ENCODE measurements at places on chromosomes 3 and 15. TPM values are rescaled to one million over a fixed set of nuclear protein-coding genes. Genes with fewer than 3 reads are reported as not detected.
A peak's percentile ranks its signal among the peaks of the same experiment; 100 is the strongest.

DNA sequence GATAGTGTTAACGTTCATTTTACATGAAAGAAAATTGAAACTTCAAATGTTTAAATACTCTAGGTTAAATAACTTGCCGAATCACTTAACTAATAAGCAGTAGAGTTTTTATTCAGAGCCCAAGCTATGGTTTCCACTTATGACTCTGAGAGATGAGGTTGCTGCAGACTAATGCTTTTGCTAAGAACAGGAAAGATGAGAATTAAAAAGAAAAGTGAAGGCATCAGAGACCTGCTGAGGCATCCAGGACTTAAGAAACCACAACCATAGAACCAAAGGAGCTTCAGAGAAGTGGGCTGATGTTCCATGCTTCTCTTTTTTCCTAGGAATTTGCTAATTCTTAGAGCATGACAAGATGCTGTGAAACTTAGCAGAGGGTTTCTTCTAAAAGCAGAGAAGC is 9.5 kb downstream of the HMG20A start:
- no peaks in the 10 kb centered on the region for H3K27me3 ChIP-seq
- peaks cover 40% of the 10 kb centered on the region for H3K4me1 ChIP-seq
- H3K4me3 ChIP-seq, result no peak overlapping the region
- no peak for DNase-seq
- H3K27ac ChIP-seq, result no peak overlapping the region

DNA sequence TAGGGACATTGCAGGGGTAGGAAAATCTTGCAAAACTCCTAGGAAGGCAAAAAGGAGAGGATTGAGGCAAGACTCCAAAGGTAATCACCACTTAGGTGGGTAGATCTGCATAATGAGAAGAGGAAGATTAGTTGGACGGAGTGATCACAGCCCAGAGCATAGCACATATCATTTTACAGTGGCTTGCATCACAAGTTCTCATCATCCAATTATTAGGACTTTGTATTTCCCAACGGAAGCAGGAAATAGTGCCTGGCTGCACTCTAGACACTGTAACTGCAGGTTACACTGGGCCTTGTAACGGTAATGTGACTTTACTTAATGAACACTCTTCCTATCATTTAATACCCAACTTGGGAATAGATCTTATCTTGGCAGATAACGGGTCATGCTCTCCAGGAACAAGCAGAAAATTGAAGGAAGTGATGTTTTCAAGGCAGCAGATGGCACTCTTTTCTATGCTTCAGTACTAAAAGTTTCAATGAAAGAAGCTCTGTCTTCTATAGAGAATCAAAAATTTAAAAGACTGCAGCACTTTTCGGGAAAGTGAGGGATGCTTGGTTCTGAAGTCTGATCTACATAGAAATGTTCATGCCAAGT is 101.9 kb upstream of the KCNMB2 start:
- no peaks in the 10 kb centered on the region for H3K27me3 ChIP-seq
- no peak overlapping the region for H3K27ac ChIP-seq
- H3K4me3 ChIP-seq, result no peak overlapping the region
- H3K36me3 ChIP-seq, result no peaks in the 10 kb centered on the region

- H3K36me3 ChIP-seq, result no peaks in the 10 kb centered on the region
- H3K27ac ChIP-seq, result no peak overlapping the region
Observed at GRCh38 chr15:68620721-68621527, 42.1 kb downstream of the CORO2B start.

GRCh38 chr3:158725348-158726011 is 6.8 kb downstream of the RARRES1 start:
- H3K27me3 ChIP-seq, result no peaks in the 10 kb centered on the region
- H3K4me1 ChIP-seq, result peaks cover 20% of the 10 kb centered on the region
- DNase-seq, result no peak

DNA sequence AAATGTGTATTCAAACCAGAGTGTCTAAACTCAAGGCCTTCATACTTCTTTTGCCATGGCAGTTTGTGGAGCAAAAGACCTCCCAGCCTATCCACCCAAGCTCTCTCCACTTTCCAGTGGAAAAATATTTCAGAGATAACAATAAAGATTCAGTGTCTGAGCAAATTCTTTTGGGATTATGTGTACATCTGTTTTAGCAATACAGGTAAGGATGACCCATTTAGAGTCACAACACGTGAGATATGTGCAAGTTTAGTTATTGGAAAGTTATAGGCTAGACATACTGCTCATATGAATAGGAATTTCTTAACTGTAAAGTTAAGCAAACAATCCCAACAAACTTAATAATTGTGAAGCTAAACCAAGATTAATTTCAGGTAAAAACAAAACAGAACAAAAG is 174.5 kb upstream of the LRIG1 start:
- no peak overlapping the region for H3K27ac ChIP-seq
- DNase-seq, result no peak
- H3K4me3 ChIP-seq, result no peak overlapping the region
- H3K27me3 ChIP-seq, result peaks cover 4% of the 10 kb centered on the region
- no peaks in the 10 kb centered on the region for H3K4me1 ChIP-seq
- no peaks in the 10 kb centered on the region for H3K36me3 ChIP-seq

DNA sequence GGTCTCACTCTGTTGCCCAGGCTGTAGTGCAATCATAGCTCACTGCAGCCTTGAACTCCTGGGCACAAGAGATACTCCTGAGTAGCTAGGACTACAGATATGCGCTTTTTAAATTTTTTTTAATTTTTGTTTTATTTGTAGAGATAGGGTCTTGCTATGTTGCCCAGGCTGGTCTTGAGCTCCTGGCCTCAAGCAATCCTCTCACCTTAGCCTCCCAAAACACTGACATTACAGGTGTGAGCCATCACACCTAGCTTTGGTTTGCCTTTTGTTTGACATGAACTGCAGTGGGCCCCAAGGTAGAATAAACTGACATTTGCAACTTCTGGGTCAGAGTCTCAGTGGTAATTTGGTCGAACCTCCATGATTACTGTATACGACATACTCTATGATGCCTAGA is 7.9 kb upstream of the GLB1 start:
- no peak overlapping the region for H3K27ac ChIP-seq
- no peak overlapping the region for H3K4me3 ChIP-seq
- no peaks in the 10 kb centered on the region for H3K36me3 ChIP-seq
- H3K4me1 ChIP-seq, result no peaks in the 10 kb centered on the region

- H3K4me1 ChIP-seq, result no peaks in the 10 kb centered on the region
- H3K36me3 ChIP-seq, result peaks cover 54% of the 10 kb centered on the region
- DNase-seq, result no peak
- peak overlapping the region; percentile 17 for H3K27ac ChIP-seq
Observed at GRCh38 chr15:84671211-84671610, 13.2 kb upstream of the NMB start.

GRCh38 chr15:85334241-85334640 is 46.2 kb upstream of the AKAP13 start:
- peaks cover 31% of the 10 kb centered on the region for H3K4me1 ChIP-seq
- DNase-seq, result no peak
- no peaks in the 10 kb centered on the region for H3K36me3 ChIP-seq
- no peak overlapping the region for H3K4me3 ChIP-seq

DNA sequence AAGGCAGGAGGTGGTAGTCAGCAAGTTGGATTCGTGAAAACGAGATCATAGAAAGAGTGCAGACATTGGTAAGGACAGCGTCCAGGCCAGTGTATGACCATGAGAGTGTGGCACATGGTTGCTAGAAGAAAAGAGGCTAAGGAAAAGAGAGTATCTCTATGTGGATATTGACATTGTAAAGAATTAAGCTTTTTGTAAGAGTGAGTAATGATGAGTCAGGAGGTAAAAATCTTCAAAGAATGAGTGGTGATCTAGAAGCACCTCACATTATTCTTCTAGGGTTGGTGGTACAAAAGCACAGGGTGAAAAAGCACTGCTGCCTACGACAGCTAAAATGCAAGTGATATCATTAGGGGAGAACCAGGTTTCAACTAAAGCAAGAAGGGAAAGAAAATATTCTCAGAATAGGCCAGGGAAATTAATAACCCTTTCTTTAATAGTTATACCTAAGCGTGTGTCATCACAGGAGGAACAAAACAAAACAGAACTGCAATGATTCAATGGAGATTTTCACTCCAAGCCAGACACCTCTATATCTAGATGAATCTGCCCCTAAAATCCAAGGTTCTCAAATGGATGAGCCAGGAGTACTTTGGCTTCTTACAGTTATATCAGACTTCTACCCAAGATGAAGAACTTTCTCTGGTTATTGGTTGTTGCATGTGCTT is 884.7 kb downstream of the NAALADL2 start:
- H3K27ac ChIP-seq, result no peak overlapping the region
- H3K27me3 ChIP-seq, result no peaks in the 10 kb centered on the region
- no peak overlapping the region for H3K4me3 ChIP-seq
- DNase-seq, result no peak

DNA sequence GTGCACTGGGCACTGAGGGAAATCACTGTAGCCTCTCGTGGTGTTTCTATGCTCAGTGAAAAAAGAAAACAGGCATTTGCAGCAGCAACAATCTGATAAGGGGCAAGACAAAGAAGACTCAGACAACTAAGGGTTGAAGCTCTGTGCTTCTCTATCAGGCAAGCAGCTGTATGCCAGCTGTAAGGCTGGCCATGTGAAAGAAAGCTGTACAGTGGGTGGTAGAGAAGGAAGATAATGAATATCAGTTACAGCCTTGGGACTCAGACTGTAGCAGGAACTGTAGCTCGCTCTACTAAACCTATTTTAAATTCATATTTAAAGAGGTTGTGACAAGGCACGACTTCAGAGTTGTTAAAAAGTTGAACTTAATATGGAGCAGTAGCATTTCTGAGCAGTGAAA is 76.3 kb downstream of the VGLL3 start:
- H3K36me3 ChIP-seq, result no peaks in the 10 kb centered on the region
- H3K4me1 ChIP-seq, result no peaks in the 10 kb centered on the region
- no peak for DNase-seq
- no peak overlapping the region for H3K27ac ChIP-seq

DNA sequence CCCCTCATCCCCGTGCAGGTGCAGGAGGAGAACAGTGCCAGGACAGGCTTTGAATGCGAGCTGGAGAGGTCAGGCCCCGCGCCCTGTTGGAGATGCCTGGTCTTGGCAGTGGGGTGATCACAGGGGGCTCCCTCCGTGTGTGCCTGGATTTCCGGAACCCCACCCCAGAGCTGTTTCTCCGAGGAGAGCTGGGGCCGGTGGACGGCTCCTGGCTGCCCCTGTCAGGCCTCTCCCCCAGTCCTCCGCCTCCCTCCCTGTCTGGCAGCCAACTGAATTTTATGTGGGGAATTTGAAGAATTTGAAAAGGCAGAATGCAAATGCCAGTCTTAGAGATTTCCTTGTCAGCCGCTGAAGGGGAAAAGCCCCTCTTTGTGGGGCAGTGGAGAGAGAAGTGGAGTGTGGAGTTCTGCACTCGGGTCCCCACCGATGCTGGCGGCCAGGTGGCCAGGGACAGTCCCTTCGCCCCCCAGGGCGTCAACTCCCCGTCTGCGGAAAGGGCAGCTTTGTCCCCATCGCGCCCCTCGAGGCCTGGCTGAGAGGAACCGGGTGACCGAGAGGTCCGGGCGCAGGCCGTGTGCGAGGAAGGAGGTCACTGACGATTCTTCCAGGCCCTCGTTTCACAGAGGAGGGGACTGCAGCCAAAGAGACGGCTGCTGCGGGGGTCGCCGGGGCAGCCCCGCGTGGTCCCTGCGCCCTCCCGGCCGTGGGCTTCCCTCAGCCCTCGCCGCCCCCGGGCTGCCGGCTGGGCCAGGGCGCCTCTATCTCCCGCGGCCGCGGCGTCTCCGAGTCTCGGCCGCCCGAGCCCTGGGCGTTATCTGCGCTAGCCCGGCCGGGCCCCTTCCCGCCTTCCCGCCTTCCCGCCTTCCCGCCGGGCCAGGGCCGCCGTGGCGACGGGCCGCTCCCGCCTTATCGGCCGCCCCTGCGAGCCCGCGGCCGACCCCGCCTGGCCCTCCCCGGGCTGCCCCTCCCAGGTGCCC is 56.0 kb upstream of the LCTL start:
- no peak for DNase-seq
- H3K36me3 ChIP-seq, result no peaks in the 10 kb centered on the region
- H3K27me3 ChIP-seq, result peaks cover 25% of the 10 kb centered on the region

DNA sequence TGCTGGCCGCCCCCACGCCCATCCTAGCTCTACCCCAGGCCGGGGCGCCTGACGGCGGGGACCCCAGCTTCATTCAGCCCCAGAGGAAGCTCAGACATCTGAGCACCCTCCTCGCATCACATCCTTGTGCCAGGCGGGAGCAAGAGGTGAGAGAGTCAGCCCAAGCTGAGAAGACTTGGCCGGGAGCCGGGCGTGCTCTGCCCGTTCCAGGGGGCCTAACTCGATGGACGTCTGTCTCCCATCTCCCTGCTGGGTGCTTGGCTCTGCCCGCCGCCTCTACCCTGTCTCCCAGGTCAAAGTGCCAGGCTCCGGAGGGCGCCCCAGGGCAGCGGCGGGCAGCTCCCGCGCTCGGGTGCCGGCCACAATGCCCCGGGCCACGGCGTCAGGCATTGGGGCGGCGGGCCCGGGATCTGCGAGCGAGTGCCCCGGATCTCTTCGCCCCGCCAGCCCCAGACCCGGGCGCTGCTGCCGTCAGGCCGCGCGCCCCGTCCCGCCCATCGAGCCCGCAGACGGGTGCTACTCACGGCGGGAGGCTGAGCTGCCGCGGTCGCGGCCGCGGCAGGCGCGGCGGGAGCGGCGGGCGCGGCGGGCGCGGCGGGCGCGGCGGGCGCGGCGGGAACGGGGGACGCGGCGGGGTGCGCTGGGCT is 388 bp downstream of the DAPK2 start:
- H3K27me3 ChIP-seq, result peaks cover 34% of the 10 kb centered on the region
- peaks cover 13% of the 10 kb centered on the region for H3K4me1 ChIP-seq
- no peak overlapping the region for H3K27ac ChIP-seq
- peak overlapping the region; percentile 53 for H3K4me3 ChIP-seq

- H3K36me3 ChIP-seq, result no peaks in the 10 kb centered on the region
- H3K27ac ChIP-seq, result no peak overlapping the region
- no peak overlapping the region for H3K4me3 ChIP-seq
- H3K4me1 ChIP-seq, result peaks cover 9% of the 10 kb centered on the region
- DNase-seq, result peak; percentile 27
Observed at GRCh38 chr15:63392361-63393009, 10.8 kb upstream of the CA12 start.

DNA sequence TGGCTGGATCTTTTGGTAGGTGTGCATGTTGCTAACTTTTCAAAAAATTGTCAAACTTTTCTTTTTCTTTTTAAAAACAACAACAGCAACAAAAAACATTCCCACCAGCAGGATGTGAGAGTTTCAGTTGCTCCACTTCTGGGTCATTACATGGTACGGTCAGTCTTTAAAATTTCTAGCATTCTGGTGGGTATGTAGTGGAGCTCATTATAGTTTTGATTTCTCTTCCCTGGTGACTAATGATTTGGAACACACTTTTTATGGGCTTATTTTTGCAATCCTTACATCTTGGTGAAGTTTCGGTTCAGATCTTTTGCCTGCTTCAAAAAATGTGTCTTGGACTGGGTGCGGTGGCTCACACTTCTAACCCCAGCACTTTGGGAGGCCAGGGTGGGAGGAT is 19.3 kb downstream of the ATP1B3 start:
- peaks cover 58% of the 10 kb centered on the region for H3K36me3 ChIP-seq
- no peak for DNase-seq
- no peaks in the 10 kb centered on the region for H3K27me3 ChIP-seq
- H3K4me3 ChIP-seq, result no peak overlapping the region
- H3K27ac ChIP-seq, result no peak overlapping the region

Gene ZNF662
- 1.7 TPM for total RNA-seq

Gene CYP1A2
- total RNA-seq, result not detected

Gene OR5K1
- total RNA-seq, result not detected

Gene GABRB3
- 0.13 TPM for total RNA-seq

Gene BOC
- total RNA-seq, result not detected

Gene GPR176
- total RNA-seq, result not detected

Gene SPSB4
- total RNA-seq, result not detected

Gene PIK3R4
- total RNA-seq, result 24.1 TPM

Data from activated CD8-positive, alpha-beta T cell treated with anti-CD3 and anti-CD28 coated beads, Interleukin-2, amount 10 ng/mL, durations not matched to agents 7 days and 5 days (primary cell).